Ascending aorta (tissue), 2 donors: ENCODE measurements at places on chromosomes 11 and 22.

GRCh38 chr11:71995726-71996291 lies 2.9 kb upstream of the IL18BP start:
- DNase-seq: no peak
- H3K27ac ChIP-seq: no peak overlapping the region
- no peaks in the 10 kb centered on the region for H3K27me3 ChIP-seq
- H3K4me1 ChIP-seq: peaks cover 8% of the 10 kb centered on the region

GRCh38 chr11:9231848-9232177 lies 33.3 kb downstream of the DENND5A start:
- H3K36me3 ChIP-seq: no peaks in the 10 kb centered on the region
- peaks cover 3% of the 10 kb centered on the region for H3K4me1 ChIP-seq
- no peak for DNase-seq
- H3K27ac ChIP-seq: peak overlapping the region; percentile 52
- H3K27me3 ChIP-seq: no peaks in the 10 kb centered on the region
- H3K4me3 ChIP-seq: peak overlapping the region; percentile 4

DNA sequence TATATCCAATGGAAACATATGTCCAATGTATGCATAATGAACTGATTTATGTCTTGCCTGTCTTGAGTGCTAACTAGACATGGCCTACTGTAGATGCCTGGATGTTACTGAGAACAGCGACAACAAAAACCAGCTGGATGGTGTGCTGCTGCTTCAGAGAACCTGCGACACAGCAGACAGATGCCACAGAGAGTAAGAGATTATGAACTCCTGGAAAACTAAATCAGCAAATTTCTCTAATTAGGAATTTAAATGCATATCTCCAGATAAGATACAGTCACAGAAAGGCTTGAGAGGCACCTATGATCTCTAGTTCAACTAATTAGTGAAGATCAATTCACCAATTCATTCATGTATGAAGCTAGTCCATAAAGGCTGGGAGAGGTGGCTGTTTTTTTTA lies 1508.0 kb upstream of the TENM4 start:
- no peak for DNase-seq
- H3K27me3 ChIP-seq: no peaks in the 10 kb centered on the region
- no peaks in the 10 kb centered on the region for H3K4me1 ChIP-seq
- no peak overlapping the region for H3K27ac ChIP-seq

- no peak overlapping the region for H3K27ac ChIP-seq
- no peak overlapping the region for H3K4me3 ChIP-seq
- no peaks in the 10 kb centered on the region for H3K4me1 ChIP-seq
- no peak for DNase-seq
- no peaks in the 10 kb centered on the region for H3K27me3 ChIP-seq
Measured at GRCh38 chr22:49616356-49617231, 211.1 kb downstream of the BRD1 start.

GRCh38 chr11:64851831-64852351 lies 7.4 kb upstream of the CDC42BPG start:
- DNase-seq: no peak
- H3K4me3 ChIP-seq: no peak overlapping the region
- H3K27me3 ChIP-seq: no peaks in the 10 kb centered on the region

GRCh38 chr11:122559734-122560382 lies 95.7 kb upstream of the UBASH3B start:
- no peak overlapping the region for H3K4me3 ChIP-seq
- H3K36me3 ChIP-seq: no peaks in the 10 kb centered on the region
- no peaks in the 10 kb centered on the region for H3K27me3 ChIP-seq
